ENCODE measurements at places on chromosomes 6 and 20.

- no peak for DNase-seq
These were observed 71.7 kb upstream of the TRAF3IP2 start for GRCh38 chr6:111677249-111677990.

DNA sequence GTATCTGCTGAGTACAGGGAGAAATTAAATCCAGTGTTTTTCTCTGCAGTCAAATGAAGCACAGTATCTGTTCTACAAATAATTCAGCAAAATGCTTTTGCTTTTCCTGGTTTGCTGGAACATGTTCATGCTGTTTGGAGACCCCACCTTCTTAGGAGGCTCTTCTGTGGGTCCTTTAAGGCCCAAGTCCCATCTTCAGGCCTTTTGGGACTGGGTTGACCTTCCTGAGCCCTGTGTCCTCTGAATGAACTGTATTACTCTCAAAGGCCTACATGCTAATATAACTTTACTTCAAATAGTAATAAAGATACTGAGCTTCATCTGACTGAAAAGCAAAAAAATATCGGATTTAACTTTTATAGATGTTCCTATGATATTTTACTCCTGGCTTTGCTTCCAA lies 19.3 kb downstream of the SMLR1 start:
- no peak for DNase-seq

DNA sequence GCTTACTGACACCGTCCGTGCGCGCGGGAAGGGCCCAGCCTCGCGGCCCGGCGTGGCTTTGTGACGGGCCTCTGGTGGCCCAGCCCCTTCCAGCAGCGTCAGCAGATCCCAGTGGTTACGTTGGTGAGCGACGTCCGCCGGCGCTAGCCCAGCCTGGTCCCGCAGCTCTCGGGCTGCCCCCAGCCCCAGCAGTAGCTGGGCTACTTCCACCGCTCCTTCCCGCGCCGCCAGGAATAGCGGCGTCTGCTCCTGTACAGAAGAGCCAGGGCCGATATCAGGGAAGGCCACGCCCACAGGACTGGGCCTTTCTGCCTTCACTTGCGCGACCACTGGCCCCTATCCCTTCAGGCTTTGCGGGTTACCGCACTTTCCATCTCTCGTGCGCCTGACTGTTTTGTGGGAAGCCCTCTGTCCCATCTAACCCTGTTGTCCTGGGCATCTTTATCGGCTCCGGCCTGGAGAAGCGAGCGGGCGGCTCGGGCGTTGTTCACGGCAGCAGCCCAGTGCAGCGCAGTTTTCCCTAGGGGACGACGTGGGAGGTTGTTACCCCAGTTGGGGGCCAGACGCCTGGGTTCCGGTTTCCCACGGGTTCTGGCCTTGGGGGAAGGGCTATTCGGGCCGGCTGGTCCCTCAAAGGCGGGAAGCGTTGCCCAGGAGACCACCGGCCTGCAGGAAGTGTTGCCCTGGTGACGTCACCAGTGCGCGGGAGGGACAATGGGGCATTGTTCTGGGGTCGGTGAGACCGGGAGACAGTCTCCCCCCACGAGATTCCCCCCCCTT lies 3.6 kb upstream of the GPSM3 start:
- DNase-seq, result peak; percentile 96

DNA sequence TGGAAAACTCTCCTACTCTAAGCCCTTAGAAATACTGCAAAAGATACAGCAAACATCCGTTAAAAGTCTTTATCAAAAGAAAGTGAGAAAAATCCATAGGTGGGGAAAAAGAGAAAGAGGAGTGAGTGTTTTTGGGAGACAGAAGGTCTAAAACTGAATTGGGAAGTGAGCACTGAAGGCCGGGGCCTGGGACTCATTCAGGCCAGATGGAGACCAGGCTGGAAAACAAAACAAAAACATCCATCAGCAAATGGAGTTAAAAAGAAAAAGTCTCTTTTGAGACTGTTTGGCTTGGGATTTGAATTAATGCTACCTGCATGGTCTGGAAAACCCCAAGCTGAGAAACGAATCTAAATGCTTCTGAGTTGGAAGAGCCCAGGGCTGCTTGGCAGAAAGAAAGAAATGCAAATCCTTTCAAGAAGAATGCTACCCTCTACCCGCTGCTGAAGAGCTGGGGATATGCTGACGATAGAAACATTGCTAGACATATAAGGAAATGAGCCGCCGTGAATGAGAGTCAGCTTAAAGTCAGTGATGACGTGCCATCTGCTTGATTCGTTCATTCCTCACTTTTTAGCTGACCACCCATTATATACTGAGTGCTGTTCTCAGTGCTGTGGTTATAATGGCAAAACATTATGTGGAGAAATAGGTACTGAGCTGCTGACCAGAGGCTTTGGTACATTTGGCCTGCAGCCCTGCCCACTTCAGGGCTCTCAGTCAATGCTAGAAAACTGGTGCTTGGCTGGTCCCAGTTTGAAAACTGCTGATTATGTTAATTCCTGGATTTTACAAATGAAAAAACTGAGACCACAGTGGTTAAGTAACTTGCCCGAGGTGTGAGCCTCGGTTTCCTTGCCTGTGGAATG lies 28.0 kb upstream of the TULP4 start:
- DNase-seq, result peak; percentile 89

DNA sequence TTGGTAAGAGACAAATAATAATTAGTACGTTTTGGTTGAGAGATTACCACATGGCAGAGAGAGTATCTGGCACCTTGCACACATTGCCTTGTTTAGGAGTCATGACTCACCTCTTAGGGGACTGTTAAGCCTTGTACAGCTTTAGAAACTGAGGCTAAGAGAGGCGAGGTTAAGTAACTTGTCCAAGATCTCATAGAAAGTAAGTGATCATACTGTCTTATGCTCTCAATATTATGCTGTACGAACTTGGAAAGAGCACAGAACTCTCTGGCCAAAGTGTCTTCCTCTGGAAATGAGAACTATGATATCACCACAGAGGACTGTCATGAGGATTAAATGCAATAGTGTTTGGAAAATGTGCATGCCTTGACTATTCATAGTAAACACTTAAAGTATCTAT lies 249.0 kb downstream of the UTRN start:
- DNase-seq, result no peak

DNA sequence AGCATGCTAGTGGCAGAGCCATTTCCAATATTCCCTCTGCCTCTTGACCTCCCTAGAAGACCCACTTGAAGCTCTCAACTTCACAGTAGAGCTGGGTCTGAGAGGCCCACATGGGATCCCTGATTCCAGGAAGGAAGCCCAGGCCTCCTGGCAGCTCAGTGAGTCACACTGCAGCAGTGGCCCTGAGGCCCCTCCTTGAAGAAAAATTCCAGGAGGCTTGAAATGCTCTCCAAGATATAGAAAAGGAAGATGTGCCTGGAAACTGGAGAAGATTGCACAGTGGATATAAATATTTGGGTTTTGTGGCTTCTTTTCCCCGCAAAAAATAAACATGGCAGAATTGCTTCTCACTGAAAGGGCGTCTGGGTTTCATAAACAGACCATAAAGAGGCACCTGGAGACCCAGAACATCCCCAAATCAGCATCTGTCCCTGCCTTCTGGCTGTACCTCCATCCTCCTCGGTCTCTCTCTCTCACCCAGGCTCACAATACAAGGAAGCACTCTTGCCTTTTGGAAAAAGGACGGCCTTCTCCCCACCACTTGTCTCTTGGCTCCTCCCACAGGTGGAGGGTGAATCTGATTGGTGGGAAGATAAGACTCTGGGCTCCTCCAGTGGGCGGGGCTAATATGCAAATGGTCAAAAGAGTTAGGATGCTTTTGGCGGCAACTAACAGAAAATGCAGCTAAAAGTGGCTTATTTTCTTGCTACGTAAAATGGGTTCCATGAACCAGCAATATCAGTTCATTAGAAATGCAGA lies 200.0 kb upstream of the SULF2 start:
- peak; percentile 61 for DNase-seq

GRCh38 chr6:129657483-129657882 lies 52.5 kb downstream of the ARHGAP18 start:
- no peak for DNase-seq

- DNase-seq, result no peak
These were observed at the start of gene SLC44A4 for GRCh38 chr6:31878726-31879125. Gene SLC44A4, minus strand, starts transcription at chr6:31878997. Its CDS starts 17 bp downstream, at chr6:31878980.

DNA sequence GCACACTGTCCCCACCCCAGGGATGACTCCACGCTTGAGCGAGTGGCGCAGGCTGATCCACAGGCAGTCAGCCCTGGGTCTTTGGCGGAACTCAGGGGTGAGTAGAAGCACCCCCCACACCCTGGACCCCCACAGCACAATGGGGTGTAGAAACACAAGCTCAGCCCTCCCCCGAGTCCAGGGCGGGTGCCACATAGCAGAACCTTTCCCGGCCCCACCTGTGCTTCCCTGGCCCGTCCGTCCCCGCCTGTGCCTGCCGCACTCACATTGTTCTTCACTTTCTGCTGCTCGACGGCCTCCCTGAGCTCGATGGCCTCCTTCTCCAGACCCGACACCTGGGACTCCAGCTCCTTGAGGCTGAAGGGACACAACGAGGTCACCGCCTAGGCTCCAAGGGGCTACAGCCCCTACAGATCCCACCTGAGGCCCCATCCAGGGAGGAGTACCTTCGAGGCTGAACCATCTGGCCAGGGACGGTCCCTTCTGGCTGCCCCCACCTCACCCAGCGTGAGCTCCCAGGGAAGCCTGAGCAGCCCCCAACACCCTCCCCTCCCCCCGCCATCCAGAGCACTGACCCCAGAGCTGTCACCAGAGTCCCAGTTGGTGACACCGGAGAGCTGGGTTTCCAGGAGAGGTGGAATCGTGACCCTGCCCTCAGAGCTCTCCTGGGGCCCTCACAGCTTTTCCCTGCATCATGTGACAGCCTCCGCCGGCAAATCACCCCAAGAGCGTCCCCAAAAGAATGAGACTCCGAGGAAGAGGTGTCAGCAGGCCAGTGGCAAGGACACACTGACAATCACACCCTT lies 55.6 kb downstream of the DSTN start:
- DNase-seq, result no peak

GRCh38 chr6:514396-514978 lies 122.9 kb downstream of the IRF4 start:
- no peak for DNase-seq

Data from Daoy (cell line).